ENCODE measurements at places on chromosomes 3 and 15. TPM values are rescaled to one million over a fixed set of nuclear protein-coding genes. Genes with fewer than 3 reads are reported as not detected.

GRCh38 chr15:92097474-92098178 lies 244.1 kb downstream of the SLCO3A1 start:
- peak overlapping the region; percentile 93 for H3K27ac ChIP-seq
- peaks cover 2% of the 10 kb centered on the region for H3K36me3 ChIP-seq
- peak overlapping the region; percentile 79 for H3K4me3 ChIP-seq
- peaks cover 56% of the 10 kb centered on the region for H3K4me1 ChIP-seq

- no peak for DNase-seq
- H3K27ac ChIP-seq = no peak overlapping the region
- no peaks in the 10 kb centered on the region for H3K4me1 ChIP-seq
- no peak overlapping the region for H3K4me3 ChIP-seq
- H3K36me3 ChIP-seq = no peaks in the 10 kb centered on the region
Observed at GRCh38 chr3:110858549-110858948, 213.1 kb upstream of the NECTIN3 start.

- no peaks in the 10 kb centered on the region for H3K27me3 ChIP-seq
- no peak for DNase-seq
- peaks cover 12% of the 10 kb centered on the region for H3K36me3 ChIP-seq
- no peak overlapping the region for H3K4me3 ChIP-seq
Observed at GRCh38 chr15:82533801-82534200, 6.5 kb downstream of the RPS17 start.

DNA sequence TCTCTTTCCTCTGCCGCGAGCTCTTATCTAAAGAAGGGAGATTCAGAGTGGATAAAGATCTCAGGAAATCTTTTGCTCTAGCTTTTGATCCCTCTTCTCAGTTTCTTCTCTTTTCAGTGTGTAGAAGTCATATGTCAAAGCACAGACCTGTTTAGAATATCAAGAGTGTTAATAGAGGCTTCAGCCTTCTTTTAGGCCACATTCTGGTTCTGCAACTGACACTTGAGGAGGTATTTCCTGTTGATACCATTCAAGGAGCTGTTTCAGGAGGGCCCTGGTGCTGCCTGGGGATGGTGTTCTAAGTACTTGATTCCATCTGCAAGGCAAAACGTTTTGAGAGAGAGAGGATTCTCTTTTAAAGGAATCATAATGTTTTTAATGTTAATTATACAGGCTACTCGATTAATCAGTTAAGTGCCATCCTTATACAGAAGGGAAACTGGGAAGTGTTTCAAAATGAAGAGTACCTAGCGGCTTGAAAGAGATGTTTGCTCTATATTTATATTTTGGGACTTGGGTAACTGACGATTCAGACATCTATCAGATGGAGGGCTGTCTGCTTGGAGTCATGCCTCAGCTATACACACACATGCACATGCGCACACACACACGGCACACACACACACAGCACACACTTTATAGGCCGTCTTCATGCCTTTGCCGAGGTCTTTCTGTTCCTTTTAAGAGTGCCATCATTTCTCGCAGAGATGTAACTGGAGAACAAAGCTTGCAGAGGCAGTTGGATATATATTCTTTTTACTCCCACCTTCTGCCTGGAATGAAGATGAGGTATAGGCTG lies 313.9 kb downstream of the PTPRG start:
- DNase-seq = no peak
- no peaks in the 10 kb centered on the region for H3K4me1 ChIP-seq
- H3K27me3 ChIP-seq = peaks cover 4% of the 10 kb centered on the region
- no peak overlapping the region for H3K4me3 ChIP-seq
- H3K27ac ChIP-seq = no peak overlapping the region

- H3K4me3 ChIP-seq = no peak overlapping the region
- H3K4me1 ChIP-seq = no peaks in the 10 kb centered on the region
- peaks cover 25% of the 10 kb centered on the region for H3K27me3 ChIP-seq
- H3K36me3 ChIP-seq = peaks cover 9% of the 10 kb centered on the region
- no peak overlapping the region for H3K27ac ChIP-seq
- DNase-seq = no peak
Observed at GRCh38 chr3:123657568-123657967, 72.7 kb upstream of the HACD2 start.

GRCh38 chr3:38454884-38455638 lies 1.4 kb downstream of the ACVR2B start:
- DNase-seq = peak; percentile 33
- H3K27ac ChIP-seq = no peak overlapping the region

CCR3 gene
- 0.23 TPM for total RNA-seq

Data from T-helper 17 cell (primary cell).